Suprapubic skin (tissue), 4 donors: ENCODE measurements at places on chromosomes 2 and 18. TPM values are rescaled to one million over a fixed set of nuclear protein-coding genes. Genes with fewer than 3 reads are reported as not detected.

- DNase-seq = no peak
These were observed 19.8 kb upstream of the PLEK start for GRCh38 chr2:68345129-68345875.

- no peak for DNase-seq
These were observed 8.2 kb downstream of the LPIN1 start for GRCh38 chr2:11754700-11755015.

DNA sequence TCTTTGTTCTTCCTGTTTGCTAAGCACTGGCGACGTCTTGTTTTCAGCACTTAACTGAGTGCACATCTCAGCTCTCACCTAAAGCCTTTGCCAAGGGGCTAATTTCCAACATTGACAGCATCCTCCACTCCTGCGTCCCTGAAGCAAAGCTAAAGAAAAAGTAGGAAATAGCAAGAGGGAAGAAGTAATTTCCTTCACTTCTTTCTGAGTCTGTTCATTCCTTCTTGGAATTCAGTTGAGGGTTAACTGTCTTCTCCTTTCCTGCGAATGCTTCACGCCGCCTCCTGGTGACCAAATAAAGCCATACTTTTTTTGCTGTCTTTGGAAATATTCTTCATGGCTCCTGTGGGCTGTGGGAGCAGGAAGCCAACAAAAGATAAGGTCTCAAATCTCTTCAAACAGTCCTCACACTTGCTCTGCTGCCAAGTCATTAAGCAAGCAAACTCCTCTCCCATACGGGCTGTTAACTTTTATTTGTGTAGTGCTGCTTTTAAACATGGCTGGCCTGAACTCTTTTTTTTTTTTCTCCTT is 100.9 kb downstream of the DPP10 start:
- DNase-seq = no peak

GRCh38 chr2:103959174-103960128 is 894.5 kb upstream of the POU3F3 start:
- no peak for DNase-seq

HNRNPA3 gene
- total RNA-seq = 99.9 TPM

MYL12A gene
- total RNA-seq = 259 TPM

SLC19A3 gene
- 6.6 TPM for total RNA-seq
